ENCODE measurements at places on chromosomes 2 and 18.

DNA sequence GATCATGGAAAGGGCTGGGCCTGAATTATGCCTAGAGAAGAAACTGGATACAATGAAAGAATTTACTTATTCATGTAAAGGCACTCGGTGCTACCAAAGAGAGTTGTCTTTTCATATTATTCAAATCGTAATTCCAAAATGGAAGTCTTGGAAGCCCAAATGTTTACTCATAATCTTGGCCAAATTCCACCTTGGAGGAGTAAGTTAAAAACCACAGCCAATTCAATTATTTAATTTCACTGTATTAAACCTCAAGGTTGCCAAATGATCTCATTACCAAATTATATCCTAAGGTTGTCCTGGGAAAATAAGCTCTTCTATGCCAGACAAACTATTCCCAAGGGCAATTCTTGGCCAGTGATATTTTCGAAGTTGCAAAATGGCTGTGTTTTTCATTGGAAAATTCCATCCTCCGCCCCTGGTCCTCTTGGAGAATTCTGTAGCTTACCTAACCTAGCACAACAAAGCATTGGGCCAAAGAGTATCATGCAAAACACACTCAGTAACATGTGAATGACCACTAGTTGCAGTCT is 11.1 kb upstream of the VPS4B start:
- no peak for DNase-seq

DNA sequence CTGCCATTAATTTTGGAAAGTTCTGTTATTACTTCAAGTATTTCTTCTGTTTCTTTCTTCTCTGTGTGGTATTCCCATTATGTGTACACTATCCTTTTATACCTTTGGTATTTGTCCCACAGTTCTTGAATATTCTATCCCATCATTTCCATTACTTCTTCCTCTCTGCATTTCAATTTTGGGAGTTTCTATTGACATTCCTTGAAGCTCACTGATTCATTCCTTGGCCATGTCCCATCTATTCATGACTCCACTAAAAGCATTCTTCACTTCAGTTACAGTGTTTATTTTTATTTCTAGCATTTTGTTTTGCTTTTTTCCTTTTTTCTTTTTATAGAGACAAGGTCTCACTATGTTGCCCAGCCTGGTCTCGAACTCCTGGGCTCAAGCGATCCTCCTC is 30.3 kb downstream of the PROC start:
- no peak for DNase-seq

- DNase-seq: no peak
Observed at GRCh38 chr2:203252818-203253217, 14.0 kb downstream of the CYP20A1 start.

DNA sequence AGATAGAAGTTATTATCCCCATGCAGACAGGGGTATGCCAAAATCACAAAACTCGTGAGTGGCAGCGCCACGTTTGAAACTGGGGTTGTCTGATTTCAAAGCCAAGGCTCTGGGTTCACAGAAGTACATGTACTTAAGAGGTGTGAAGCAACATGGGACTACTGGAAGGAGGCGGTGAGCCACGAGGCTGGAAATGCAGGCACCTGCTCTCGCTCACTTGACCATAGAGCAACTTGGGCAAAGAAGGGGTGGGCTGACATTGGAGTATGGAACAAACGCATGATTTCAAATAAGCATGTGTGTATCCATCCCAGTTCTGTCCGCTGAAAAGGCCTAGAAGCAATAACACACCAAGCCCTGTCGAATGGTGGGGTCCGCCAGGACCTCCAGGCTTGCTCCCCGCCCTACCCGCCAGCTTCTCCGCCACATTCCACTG is 593 bp upstream of the ACTR2 start:
- DNase-seq: no peak

DNA sequence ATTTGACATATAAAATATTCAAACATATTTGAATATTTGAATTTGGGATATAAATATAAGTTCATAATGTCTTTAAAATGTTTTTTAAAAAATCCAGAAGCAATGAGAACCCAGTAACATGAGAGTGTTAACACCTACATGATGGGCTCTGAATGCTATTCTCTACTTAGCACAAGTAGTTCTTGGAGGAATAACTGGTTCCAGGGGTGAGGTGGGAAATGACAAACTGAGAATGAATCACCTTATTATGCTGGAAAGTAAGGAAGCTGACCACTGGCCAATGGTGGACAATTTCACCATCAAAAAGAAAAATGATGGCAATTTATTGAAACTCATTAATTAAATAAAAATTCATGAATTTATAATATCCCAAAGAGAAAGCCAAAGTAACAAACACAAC is 79.6 kb upstream of the NABP1 start:
- no peak for DNase-seq

- no peak for DNase-seq
Observed at GRCh38 chr2:86671337-86671981, 47.8 kb upstream of the RNF103 start.

DNA sequence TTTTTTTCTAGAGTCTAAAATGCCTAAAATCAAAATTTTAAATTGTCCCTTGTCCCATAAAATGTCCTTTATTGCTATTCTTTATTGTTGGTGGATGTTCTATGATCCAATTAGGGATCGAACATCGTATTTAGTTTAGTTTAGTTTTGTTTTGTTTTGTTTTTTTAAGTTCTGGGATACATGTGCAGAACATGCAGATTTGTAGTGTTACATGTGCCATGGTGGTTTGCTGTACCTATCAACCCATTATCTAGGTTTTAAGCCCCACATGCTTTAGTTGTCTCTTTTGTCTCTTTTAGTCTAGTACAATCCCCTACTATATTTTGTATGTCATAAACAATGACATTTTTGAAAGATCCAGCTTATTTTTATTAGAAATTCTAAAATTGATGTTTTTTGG is 8.8 kb upstream of the DSG1 start:
- no peak for DNase-seq

DNA sequence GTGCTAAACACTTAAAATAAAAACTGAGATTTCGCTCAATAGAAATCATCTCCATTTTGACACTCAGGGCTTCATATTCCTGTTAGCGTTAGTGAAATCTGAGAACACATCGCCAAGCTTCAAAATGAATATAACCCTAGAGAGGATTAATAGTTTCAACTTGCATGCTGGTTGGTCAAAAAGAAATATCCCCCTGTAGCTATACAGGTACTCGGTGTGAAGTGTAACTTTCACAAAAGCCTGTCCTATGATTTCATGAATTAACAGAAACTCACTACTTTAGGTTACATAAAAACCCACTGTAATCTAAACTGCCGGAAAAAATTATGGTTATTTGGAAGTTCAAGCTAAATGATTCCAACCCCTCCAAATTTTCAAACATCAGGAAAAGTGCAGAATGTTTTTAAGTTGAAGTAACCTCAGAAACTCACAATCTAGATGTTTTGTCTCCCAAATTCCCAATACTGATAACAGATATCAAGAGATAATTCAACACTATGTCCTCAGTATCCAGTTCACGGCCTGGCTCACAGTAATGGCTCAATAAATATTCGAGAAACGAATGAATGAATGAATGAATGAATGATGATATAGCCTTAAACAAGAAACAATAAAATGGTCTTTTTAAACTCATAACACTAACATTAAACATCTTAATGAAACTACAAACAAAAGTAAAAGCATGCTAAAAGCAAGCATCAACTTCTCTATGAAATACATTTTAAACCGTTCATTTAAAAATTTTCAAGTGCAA is 2.5 kb downstream of the TLK1 start:
- no peak for DNase-seq

GRCh38 chr2:233501198-233502076 is 65.1 kb downstream of the USP40 start:
- DNase-seq: no peak

- DNase-seq: no peak
Observed at GRCh38 chr2:237120916-237121315, 35.2 kb downstream of the COPS8 start.

All from activated naive CD4-positive, alpha-beta T cell treated with Interleukin-2 at 50 U/mL for 16 hours (primary cell).